ENCODE measurements at places on chromosomes 4 and X.

DNA sequence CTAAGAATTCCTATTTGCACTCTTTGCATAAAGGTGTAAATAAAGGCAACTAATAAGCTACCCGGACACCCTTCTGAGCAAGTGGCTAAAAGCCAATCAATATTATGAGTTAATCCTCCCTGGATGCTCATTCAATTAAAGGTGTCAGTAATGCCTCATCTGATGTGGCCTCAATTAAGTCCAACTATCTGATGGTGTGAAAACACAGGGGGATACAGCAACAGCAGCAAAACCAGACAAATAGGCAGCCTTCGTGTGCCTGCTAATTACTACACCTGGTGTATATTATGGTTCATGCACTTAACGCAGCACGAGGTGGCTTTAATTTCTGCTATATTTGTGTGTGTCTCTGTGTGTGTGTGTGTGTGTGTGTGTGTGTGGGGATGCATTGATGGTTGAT, 244.4 kb downstream of the DCLK2 start:
- DNase-seq: no peak

GRCh38 chr4:109552237-109552636, 7.8 kb upstream of the MCUB start:
- DNase-seq: no peak

- no peak for DNase-seq
These were observed 442 bp downstream of the NDUFB11 start for GRCh38 chrX:47143894-47144625.

DNA sequence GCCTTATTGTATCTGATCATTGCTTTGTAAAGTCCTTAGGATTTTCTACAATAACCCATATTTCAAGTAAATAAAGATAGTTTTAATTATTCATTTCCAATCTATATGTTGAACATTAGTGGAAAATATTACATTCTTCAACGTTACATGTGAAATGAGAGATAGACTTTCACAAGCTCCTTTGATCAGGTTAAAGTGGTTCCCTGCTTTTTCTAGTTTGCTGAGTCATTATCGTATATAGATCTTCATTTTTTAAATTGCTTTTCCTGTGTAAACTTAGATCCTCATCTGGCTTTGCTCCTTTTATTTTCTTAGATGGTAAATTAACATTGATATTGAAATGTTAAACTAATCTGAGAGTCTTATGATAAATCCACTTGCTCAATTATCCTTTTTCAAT, 599.0 kb downstream of the TRAM1L1 start:
- DNase-seq: no peak

DNA sequence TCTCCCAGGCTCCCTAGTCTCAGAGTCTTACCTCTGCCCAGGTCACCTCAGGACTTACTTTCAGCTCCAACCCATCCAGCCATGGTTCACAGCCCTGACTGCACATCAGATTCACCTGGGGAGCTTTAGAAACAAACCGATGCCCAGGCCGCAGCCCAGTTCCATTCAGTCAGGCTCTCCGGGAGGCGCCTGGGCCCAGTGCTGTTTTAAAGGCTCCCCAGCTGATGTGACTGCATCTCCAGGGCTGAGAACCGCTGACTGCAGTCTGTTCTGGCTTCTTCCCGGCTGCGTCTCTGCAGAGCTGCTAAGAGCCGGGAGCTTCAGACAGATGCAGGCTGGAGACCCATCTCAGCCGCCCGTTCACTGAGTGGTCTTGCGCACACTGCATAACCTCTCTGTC, 44.4 kb upstream of the LGI2 start:
- no peak for DNase-seq

DNA sequence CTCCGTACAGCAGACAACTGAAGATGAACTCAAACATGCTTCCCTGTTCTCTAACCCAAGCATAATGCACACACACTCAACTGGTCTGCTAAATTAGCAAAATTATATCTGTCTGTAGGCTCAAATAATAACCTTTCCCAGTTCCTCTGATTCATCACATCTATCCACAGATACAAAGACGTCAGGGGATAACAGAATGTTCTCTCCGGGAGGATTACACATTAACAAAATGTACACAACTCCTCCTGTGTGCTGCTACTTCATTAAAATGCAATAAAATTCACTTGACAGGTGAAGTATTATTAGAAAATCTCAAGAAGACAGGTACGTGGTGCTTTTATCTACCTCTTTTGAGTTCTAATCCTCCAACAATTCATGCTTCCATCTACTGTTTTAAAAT, 57.4 kb downstream of the FAT1 start:
- DNase-seq: no peak

DNA sequence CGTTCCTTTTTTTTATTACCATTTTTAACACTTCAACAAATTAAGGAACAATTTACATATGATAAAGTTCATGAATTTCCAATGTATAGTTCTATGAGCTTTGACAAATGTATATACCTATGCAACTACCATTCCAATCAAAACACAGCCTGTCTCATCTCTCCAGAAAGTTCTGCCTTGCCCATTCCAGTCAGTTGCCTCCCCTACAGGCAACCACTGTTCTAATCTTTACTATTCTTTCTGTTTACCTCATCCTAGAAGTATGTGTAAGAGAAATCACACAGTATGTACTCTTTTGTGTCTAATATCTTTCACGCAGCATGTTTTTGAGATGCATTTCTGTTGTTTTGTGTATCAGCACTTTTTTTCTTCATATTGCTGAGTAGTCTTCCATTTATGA, 224.9 kb downstream of the KIT start:
- DNase-seq: no peak

DNA sequence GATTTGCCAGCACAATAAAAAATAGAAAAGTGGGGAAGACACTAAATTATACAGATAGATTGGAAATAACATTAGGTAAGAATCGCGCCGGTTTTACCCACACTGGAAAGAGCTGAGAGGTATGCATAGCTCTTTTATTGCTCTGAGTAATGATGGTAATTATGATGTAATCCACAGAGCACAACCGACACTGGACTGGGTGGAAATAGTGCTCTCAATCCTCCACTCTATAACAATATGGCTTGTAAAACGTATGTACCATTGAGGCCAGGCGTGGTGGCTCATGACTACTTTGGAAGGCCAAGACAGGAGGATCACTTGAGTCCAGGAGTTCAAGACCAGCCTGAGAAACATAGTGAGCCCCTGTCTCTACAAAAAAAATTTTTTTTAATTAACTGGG, 104.3 kb upstream of the RAPGEF2 start:
- DNase-seq: no peak

- no peak for DNase-seq
These were observed 15.0 kb upstream of the DUSP9 start for GRCh38 chrX:153631907-153632594.

DNA sequence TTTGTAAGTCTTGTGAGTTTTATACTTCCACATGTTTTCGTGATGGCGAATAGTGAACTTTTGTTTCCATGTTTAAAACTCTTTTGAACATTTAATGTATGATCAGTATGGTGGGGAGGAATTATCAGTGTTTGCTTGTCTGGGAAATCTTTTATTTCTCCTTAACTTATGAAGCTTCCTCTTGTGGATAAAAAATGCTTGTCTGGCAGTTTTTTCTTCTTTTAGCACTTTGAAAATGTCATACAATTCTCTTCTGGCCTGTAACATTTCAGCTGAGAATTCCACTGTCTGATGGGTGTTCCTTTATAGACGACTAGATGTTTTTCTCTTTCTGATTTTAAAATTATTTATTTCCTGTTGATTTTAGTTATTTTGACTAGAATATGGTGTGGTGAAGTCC, 576.0 kb downstream of the DACH2 start:
- no peak for DNase-seq

GRCh38 chrX:136574548-136574947, 42.5 kb downstream of the VGLL1 start:
- DNase-seq: peak; percentile 7

DNA sequence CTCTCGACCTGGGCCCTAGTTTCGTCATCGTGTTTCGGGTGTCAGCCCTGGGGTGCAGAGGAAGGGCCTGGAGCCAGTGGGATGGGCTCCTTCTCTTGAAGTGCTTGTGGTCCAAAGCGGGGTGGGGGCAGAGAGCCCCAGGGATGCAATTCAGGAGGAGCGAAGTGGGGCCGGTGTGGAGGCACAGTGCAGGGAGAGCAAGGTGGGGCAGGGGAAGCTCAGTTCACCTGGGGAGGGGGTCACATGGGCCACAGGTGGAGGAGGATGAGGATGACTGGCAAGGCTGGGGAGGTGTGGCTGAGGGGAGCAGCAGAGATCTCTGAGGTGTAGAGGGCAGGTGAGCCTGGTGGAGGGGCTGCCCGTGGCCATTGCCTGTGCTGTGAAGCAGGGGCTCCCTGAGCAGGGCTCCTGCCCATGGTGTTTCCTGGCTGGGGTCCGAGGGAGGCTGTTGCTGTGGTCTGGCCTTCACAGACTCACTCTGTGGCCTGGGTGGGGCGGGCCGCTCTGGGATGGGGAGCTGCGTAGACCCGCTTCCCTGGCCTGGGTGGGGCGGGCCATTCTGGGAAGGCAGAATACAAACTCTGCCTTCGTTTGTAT, 6.9 kb downstream of the SORCS2 start:
- no peak for DNase-seq

DNA sequence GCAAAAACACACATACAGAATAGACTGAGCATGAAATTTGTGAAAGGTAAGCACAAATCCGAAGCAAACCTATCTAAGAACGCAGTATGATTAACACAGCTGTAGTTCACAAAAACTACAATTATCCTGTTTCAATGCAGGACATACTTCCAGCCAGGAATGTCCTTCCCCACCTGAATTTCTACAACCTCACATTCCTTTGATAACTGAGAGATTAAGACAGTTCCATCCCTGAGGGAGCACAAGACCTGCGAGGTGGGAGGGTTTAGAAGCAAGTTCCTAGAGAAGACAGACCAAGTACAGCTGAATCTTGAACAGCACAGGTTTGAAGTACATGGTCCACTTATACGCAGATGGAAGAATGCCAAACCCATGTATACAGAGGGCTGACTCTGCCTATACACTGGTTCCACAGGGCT, 10.6 kb downstream of the ABCG2 start:
- DNase-seq: no peak

DNA sequence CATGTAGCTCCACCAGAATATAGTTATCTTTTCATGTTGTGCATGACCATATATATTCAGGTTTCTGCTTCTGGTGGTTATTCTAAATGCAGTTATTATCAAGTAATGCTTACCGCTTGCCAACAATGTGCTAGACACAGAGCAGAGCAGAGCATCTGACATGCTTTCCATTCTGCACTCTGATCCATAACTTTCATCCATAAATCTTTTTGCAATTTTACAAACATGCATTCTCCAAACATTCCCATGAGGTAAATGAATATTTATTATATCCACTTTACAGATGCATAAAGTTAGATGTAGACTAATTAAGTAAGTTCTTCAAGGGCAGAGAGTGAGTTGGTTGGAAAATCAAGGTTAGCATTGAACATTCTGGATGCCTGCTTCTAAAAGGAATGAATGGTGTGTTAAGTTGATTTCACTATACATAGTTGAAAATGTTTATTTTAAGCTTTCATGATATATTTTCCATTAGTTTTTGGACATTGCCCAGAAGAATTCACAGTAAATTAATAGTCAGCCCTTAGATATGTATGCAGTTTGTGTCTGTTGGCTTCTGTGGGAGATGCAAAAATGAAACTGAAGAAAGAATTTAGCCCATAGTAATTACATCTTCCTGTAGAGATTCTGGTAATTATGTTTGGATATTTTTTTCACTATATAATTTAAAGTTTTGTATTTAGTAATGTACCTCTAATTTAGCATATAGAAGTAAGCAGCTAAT, 867.8 kb downstream of the CCSER1 start:
- DNase-seq: no peak

GRCh38 chr4:55291227-55291640, 54.8 kb upstream of the SRD5A3 start:
- DNase-seq: peak; percentile 29

DNA sequence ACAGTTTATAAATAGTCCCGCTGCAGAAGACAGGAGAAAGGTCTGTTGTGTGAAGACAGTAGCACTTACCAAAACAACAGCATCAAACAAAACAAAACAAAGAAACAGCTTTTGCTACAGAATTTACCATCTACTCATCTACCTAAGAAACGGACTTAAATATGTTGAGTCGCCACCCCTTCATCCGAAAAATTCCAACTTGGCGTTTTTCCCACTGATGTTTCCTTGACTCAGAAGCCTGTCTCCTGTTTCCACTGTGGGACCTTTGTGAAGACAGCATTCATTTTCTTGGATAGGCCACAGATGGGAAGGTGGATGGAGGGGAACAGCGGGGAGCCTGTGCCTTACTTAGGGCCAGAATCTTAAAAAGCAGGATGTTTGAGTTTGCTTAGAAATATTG, 1.3 kb upstream of the ITM2A start:
- DNase-seq: no peak
